ENCODE measurements at places on chromosomes 13 and 19. TPM values are rescaled to one million over a fixed set of nuclear protein-coding genes. Genes with fewer than 3 reads are reported as not detected.

The A1BG gene
- 7.3 TPM for total RNA-seq

The ZNF724 gene
- total RNA-seq, result 3.7 TPM

The TJP3 gene
- under 0.01 TPM for total RNA-seq

The FREM2 gene
- not detected for total RNA-seq

The DHRS12 gene
- 8.8 TPM for total RNA-seq

The P2RY11 gene
- total RNA-seq, result 1.5 TPM
